Stimulated activated CD8-positive, alpha-beta memory T cell treated with anti-CD3 and anti-CD28 coated beads, Interleukin-2, amount 100 ng/mL, for 1 hour (primary cell): ENCODE measurements at places on chromosomes 6 and 20.

GRCh38 chr20:34129518-34130162 is 17.6 kb upstream of the EIF2S2 start:
- DNase-seq: no peak

DNA sequence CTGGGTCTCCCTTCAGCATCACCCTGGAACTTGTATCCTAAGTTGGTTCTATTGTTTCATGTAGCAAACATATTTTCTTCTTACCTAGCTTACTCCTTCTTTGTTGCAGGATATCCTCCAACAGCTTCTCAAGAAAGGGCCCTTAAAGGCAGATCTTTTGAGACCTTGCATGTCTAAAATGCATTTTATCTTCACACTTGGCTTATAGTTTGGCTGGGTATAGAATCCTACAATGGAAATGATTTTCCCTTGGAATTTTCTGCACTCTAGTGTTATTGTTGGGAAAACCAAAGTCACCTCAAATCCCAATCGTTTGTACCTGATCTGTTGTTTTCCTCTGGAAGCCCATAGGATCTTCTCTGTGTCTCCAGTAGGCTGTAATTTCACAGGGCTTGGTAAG is 12.1 kb upstream of the TGM6 start:
- no peak for DNase-seq

DNA sequence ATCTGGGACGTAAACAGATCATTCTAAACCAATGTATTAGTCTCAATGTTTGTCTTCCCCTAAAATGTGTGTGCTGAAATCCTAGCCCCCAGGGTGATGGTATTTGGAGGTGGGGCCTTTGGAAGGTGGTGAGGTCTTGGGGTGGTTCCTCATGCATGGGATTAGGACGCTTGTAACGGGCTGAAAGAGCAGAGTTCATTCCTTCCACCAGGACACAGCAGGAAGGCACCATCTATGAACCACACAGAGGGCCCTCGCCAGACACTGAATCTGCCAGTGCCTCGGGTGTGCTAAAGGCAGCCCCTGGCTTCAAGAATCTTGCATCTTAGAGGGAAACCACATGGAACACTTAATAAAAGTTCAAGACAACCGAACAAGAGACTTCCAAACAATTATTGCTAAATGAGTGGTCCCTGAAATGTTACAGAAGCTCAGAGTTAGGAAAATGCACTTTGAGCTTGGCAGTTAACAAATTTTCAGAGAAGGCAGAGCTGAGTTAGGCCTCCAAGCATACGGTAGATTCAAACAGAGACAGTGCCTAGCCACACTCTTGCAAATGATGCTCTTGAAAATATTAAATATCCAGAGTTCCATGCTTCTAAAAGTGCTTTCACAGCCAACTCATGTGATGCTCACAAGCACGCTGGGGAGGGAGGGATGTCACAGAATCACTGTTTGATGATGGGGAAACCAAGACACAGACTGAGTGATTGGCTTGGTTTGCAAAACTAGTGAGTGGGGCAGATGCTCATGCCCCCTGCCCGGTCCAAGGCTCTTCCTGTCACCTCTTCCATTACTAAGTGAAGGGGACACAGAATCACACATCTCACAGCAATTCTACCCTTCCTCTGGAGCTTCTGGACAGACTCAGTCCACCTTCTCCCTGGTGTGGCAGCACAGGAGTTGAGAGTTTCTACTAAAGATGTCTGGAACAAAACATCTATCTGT is 27.4 kb downstream of the TBC1D7 start:
- no peak for DNase-seq

GRCh38 chr20:36574366-36575135 is 1.2 kb downstream of the TGIF2 start:
- DNase-seq: peak; percentile 11

- no peak for DNase-seq
These were observed 159.8 kb upstream of the ARID1B start for GRCh38 chr6:156617376-156617775.

DNA sequence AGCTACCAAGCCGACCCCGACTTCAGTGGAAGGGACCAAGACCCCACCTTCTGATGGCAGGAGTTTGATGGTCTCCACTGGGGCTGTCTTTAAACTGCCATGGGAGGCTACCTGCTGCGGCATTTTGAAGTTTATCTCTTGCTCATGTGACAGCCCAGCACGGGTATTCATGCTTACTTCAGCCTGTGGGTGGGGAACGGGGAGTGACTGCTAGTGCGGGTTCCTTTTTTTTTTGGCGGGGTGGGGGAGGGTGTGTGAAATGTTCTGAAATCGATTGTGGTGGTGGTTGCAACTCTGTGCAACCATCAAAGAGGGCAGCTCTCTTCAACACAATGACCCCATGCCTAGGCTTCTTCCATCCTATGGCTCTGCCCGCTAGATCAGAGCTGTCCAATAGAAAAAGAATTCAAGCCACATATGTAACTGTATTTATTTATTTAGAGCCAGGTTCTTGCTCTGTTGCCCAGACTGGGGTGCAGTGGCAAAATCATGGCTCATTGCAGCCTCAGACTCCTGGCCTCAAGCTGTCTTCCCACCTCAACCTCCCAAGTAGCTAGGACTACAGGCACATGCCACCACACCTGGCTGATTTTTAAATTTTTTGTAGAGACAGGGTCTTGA is 53.7 kb downstream of the PPP1R16B start:
- DNase-seq: no peak

DNA sequence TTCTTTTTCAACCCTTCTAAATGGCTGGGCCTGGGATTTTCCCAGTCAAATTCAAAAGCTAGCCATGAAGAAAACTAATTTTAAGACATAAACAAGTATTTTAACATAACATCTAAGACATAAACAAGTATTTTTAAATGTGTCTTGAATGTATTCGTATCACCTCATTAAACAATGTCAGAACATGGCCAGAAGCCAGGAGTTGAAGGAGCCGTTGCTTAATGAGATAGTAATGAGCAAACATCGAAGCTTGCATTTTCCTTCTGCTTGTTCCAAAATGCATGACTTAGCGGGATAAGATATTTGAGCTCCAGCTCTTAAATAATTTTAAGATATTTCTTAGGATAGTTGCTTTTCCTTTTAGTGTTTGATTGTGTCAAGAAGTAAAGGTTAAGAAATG is 4.2 kb upstream of the RNF182 start:
- no peak for DNase-seq

- no peak for DNase-seq
These were observed 51.9 kb upstream of the SLC22A16 start for GRCh38 chr6:110528101-110528929.

DNA sequence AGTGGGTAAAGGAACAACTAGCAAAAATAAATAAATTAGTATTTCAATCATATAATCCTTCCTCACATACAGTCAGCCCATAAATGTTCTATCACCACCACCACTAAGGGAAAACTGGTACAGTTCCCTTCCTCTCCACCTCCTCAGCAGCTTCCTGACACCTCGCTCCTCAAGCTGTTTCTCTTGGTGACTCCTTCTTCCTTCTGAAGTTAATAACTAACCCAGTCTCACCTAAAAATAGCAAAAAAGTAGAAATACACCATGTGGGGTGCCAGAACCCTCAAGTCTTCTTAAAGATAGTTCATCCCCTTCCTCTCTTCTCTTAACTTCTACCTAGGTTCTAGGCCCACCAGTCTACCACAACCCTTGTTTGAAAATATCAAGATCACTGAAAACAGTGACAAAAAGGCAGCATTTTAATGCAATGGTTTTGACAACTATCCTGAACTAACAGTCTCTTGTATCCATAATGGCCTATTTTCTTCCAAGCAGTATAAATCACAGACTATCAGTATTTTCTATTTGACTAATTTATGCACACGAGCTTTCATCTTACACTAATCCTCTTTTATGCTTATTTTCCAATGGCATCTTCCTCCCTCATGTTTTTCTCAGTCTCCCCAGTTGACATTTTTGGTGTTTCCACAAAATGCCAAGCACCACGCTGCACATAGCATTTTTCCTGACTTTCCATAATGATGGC is 85.5 kb downstream of the KHDC1L start:
- DNase-seq: no peak

DNA sequence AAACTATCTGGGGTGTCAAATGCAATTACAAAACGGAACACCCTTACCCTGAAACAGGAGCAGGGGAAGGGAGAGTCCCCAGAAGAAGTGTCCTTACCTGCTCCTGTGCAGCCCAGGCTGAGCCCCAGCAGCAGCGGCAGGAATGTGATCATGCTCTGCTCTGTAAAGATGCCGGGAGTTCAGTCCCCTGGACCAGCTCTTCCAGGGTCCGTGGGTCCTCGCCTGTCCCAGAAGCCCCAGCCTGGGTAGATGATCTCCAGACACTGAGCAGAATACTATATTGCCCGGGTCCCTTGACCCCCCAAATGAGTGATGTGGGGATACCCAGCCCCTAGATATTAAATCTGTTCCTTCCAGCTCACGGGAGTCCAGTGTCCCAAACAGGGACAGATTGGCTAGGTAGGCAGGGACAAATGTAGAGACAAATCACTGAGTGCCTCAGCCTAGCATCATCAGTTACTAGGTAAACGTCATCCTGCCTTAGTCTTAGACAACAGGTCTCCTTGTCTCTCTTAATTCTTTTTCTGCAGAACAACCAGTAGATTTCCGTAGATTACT is at the start of gene HLA-DMB:
Gene HLA-DMB, minus strand, starts transcription at position 373 of the 558 bp plus-strand sequence. Its CDS starts 221 bp downstream, at position 152.
- DNase-seq: no peak
